ENCODE measurements at places on chromosomes 3 and 15.

DNA sequence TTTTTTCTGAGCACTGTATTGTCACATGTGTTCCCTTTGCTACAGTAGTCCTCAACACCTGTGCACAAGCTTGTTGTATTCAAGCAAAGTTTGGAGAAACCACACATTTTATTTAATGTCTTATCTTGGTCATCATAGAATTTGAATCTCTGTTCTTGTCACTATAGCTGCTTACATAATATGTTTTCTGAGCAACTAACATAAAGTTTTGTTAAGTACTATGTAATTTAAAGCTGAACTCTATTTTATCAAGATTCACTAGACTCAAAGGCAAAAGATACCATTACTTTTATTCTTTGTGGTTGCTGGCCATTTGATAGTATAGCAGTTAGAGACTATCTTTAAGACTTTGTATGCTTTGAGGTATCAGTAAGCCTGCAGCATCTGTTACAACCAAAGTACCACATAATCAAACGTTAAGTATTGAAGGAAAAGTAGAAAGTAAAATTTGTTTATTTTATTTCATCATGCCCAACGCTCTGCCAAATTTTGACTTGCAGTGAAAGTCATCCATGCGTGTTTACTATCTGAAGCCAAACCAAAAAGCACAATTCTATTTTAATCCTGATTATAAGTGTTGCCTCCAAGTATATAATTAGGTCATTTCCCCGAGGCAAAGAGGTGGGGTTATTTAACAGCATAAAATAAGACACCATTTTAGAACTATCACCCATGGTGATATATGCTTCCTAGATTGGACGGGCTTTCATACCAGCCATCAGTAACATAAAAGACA, 10.3 kb upstream of the ABHD10 start:
- no peak for DNase-seq

- no peak for DNase-seq
These were observed 28.0 kb upstream of the GABRA5 start for GRCh38 chr15:26838742-26839460.

DNA sequence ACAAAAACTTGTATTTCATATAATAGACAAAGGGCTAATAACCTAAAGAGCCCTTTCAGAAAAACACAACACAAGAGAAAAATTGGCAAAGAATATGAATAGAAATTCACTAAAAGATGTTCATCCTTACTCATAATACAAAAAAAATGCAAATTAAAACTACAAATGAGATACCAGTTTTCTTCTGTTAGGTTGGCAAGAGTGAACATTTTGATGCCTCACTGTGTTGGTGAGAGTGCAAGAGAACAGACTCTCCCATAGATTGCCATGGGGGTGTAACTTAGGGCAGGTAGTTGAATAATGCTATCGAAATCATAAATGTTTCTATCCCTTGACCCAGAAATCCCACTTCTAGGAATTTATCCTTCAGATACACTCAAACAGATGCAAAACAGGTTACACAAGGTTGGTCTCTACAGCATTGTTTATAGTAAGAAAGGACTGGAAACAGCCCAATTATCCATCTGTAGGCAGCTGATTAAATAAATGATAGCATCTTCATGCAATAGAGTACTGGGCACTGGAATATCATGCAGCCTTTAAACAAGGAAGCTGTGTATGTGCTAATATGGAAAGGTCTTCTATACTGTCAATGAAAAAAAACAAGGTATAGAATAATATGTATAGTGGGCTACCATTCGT, 146.3 kb downstream of the TLE3 start:
- no peak for DNase-seq

GRCh38 chr3:74538669-74539068, 75.8 kb downstream of the CNTN3 start:
- no peak for DNase-seq

DNA sequence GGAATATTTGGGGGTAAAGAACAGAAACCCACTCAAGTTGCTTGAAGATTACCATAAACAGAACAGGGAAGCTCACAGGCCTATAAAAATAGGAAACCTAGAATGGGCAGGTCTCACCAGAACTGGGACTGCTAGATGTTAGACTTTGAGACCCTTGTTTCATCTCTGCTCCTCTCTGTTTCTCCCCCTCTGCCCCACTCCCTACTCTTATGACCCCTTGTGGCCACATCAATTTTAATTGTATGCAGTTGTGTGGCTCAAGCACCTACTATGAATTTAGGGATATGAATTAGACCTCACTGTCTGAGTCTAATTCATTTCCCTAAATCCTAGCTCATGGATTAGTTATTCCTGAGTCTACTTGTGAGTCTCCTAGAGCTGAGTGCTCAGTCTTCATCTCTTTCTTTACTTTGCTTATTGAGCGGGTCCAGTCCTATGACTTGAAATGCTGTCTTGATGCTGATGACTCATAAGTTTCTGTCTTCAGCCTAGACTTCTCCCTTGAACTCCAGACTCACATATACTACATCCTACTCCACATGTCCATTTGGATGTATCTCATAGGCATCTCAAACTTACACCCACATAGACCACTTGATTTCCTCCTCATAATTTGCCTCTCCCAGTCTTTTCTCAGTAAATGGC, 78.7 kb downstream of the ITPR1 start:
- no peak for DNase-seq

DNA sequence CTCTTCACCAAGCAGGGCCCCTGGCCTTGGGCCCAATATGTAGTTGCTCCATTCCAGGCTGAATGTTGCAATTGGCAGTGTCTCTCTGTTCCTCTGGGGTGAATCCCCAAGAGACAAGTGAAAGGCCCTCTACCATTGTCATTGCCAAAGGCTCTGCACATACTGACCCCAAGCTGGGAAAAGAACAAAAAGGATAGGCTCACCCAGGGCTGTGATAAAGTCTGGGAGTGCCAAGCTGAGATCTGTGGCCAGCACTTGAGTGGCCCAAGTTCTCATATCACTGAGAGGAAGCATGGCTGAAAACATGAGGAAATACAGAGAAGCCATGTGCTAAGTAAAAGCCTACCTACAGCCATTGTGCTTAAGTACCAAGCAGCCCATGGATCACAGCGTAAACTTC, 612.2 kb upstream of the EPHA6 start:
- no peak for DNase-seq

DNA sequence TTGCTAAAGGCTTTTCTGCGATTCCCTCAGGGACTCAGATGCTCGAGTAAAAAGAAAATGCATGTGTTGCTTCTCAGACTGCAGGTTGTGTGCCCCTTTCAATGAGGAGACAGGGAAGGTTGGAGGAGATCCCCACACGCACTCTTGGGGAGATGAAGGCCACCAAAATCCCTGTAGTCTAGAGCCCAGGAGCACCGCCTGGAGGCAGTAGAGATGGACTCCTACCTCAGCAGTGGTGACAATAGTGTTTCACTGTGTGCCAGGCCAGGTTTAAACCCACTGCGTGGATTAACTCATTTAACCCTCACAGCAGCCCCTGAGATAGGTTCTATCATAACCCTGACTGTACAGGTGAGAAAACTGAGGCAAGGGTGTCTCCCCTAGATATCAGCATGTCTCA, 15.2 kb downstream of the MEGF11 start:
- DNase-seq = no peak

DNA sequence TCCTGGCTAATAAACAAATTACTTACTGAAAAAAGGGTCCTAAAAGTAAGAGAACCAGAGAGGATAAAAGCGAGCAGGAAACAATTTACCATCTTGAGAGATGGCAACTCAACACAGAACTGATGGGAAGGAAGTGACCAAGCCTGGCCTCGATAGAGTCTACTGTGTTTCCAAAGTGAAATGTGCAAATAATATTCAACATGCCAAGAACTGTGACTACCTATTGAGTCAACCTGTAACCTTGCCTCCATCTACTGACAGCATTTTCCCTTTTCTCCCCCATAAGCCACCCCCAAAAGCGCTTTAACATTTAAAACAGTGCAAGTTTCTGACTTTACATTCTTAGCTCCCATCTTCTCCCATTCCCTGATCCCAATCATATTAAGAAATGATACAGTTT, 75.4 kb upstream of the PSMD6 start:
- DNase-seq = no peak

GRCh38 chr3:158765518-158766205, 33.4 kb upstream of the RARRES1 start:
- no peak for DNase-seq

DNA sequence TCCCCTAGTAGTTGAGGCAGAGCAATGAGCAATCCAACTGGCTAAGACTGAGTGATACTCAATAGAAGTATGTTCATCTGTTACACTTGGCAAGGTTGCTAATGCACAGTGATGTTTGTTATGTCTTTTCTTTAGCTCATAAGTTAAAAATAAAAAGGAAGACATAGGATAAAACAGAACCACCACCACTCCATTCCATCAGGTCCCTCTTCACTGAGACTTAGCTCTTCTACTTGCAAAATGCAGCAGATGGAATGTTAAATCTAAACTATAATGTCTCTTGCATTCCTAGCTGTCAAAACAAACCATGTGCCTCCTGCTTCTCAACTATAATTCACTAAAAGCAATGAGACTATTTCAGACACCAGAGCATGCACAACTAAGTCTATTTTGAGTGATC, 265.6 kb upstream of the UBE2E2 start:
- DNase-seq = no peak

GRCh38 chr3:70603103-70603502, 290.7 kb upstream of the MDFIC2 start:
- DNase-seq = no peak

All from brain (organoid and tissue), 16 donors.